Stimulated activated CD4-positive, alpha-beta T cell treated with anti-CD3 and anti-CD28 coated beads, Interleukin-4, amount 100 ng/mL, for 4 hours (primary cell): ENCODE measurements at places on chromosomes 5 and 9.

GRCh38 chr5:107274571-107274970 is 396.2 kb downstream of the EFNA5 start:
- no peak for DNase-seq

DNA sequence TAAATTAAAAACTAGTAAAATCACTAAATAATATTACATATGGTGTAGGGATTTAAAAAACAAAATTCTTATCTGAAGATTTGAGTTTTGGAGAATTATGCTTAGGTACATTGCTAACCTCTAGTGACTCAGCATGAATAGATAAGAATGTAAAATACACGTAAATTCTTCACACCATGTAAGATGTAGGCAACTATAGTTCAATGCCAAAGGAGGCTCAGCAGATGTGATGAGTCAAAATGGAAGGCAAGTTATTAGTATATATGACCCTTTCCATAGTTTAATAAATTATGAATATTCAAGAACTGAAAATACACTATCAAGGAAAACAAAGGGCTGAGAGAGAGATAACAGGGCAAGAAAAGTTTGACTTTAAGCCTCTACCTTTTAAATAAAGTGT is 79.0 kb downstream of the MRPS30 start:
- no peak for DNase-seq

GRCh38 chr9:127866535-127866934 is 10.9 kb downstream of the AK1 start:
- no peak for DNase-seq

DNA sequence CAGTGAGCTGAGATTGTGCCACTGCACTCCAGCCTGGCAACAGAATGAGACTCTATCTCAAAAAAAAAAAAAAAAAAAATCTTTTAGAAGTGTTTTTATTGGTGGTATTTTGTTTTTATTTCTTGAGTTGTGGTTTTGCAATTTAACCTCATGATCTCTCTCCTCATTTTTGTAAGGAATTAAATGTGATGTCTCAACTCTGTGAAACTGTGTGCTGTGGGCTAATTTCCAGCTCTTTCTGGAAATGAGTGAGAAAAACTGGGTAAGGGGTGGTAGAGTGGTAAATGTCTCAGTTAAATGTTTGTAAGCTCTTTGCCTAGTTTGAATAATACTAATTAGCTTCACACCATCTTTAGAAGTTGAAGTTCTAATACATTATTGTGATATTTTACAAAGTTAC is 29.0 kb downstream of the ACO1 start:
- DNase-seq: no peak

GRCh38 chr5:65065001-65065511 is 296.3 kb downstream of the CWC27 start:
- DNase-seq: no peak

- DNase-seq: no peak
These were observed 48.1 kb upstream of the RIOK2 start for GRCh38 chr5:97231025-97231636.

DNA sequence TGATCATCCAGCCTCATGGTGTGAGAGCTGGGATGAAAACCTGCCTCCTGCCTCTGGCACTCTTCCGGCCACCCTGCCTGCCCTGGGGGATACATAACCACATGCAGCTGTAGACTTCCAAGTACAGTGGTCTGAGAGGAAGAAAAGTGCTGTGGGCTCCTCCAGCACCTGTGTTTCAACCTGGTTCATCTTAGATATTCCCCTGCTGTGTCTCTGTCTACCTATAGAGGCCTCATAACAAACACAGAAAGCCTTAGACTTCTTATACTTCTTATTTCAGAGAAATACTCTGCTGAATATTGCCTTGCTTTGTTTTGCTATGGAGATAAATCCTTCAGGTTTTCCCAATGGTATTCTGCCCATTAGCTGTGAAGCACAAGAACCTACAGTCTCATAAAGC is 19.6 kb upstream of the TNFAIP8 start:
- no peak for DNase-seq
